ENCODE measurements at places on chromosomes 1 and 21.

DNA sequence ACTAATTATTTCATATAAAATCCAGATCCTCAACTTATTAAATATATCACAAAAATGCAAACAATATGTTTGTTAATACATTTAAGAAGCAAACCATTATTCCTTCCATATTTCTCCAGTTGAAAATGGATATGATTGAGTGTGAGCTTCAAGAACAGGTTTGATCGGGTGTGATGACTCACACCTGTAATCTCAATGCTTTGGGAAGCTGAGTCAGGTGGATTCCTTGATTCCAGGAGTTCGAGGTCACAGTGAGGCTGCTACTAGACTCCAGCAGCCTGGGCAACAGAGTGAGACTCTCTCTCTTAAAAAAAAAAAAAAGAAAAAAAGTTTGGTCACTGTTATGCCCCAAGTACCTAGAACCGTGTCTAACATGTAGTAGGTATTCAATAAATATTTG is 42.9 kb upstream of the RRP15 start:
- no peak for DNase-seq

GRCh38 chr1:33120436-33121231 is 39.7 kb downstream of the AZIN2 start:
- no peak for DNase-seq

DNA sequence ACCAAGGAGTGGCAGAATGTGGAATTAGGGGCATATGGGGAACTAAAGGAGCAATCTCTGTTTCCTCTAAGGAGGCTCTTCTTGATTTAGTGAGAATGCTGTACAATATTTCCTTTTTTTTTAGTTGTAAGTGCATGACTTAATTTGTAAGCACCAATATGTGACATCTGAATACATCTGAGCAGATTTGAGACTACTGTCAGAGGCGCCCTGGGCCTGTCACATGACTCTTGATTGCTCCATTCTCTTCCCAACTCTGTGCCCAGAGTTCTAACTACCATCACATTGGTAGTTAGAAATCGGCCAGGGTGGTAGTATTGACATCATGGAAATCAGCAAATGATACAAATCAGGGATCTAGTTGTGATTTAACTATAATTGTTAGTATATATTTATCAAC is 110.1 kb upstream of the LMO4 start:
- no peak for DNase-seq

GRCh38 chr21:38621132-38621531 is 122.9 kb upstream of the ERG start:
- no peak for DNase-seq

DNA sequence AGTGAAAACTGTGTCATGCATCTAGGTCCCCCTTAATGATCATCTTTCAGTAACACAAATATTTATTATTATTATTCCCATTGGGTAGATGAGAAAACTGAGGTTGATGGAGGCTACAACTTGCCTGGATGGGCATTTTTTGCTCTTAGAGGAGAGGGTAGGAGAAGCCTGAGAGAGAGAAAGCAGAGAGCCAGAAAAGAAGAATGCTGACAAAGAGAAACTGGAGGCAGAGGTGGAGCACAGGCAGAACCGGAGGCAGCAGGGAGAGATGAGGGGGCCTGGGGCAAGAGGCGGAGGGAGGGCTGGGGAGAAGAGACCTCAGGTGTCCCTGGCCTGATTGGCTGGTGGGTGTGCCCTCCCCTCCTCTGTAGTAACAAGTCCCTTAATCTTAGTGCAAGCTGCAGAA is 4.1 kb downstream of the BLACAT1 start:
- no peak for DNase-seq
